Left ventricle myocardium superior (tissue), 1 donor: ENCODE measurements at places on chromosomes 13 and 19. TPM values are rescaled to one million over a fixed set of nuclear protein-coding genes. Genes with fewer than 3 reads are reported as not detected.

The RASGRP4 gene
- total RNA-seq, result 1.2 TPM

- no peak for DNase-seq
Observed at GRCh38 chr13:25192489-25192888, 20.4 kb upstream of the AMER2 start.

DNA sequence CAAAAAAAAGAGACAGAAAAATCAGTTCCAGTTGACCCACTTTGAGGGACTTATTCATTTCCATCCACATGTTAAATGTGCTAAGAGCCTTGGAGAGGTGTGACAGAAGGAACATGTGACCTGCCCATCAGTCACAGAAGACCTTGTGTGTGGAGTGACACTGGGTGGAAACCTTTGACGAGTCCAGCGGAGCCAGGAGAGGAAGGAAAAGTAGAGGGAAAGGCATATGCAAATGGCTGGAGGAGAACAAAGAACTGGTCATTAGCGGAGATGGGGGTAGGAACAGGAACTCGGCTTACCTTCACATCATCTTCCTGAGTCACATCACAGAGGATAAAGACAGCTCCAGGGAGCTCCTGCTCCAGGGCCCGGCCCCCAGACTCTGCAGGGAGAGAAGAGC is 2.3 kb downstream of the HSD17B14 start:
- no peak for DNase-seq

DNA sequence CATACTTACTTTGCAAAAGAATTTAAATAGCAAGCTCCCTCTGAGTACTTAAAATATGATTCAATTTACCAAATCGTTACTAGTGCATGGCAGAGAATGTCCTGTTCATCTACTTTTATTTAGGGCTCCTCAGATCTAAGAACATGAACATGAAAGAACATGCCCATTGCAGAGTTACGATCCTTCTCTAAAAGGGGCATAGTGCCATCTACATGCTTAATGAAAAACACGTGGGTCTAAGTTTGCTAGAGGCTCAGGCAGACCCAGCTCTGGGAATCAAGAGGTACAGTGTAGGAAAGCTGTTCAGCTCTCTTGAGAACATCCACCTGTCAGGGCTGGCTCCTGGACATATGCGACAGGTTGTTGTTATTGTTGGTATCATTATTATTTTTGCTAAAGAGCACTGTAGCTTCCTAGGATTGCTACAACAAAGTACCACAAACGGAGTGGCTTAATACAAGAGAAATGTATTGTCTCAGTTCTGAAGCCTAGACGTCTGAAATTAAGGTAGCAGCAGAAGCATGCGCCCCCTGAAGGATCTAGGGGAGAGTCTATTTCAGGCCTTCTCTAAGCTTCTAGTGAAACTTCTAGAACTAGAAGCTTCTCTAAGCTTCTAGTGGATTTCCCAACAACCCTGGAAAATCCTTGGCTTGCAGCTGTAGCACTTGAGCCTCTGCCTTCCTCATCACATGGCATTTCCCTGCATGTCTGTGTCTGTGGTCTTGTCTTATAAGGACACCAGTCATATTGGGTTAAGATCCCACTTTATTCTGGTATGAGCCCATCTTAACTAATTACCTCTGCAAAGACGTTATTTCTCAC is 133.9 kb downstream of the DCT start:
- DNase-seq, result no peak

- peak; percentile 95 for DNase-seq
Observed at GRCh38 chr13:80342471-80343371, 1.8 kb upstream of the SPRY2 start.

GRCh38 chr19:35228177-35228930 is at the start of gene FAM187B:
Gene FAM187B (minus strand): TSS chr19:35228739. CDS start chr19:35228680, 59 bp downstream.
- DNase-seq, result no peak

The CCDC8 gene
- total RNA-seq, result 33.5 TPM

The WDR62 gene
- total RNA-seq, result 28.7 TPM

DNA sequence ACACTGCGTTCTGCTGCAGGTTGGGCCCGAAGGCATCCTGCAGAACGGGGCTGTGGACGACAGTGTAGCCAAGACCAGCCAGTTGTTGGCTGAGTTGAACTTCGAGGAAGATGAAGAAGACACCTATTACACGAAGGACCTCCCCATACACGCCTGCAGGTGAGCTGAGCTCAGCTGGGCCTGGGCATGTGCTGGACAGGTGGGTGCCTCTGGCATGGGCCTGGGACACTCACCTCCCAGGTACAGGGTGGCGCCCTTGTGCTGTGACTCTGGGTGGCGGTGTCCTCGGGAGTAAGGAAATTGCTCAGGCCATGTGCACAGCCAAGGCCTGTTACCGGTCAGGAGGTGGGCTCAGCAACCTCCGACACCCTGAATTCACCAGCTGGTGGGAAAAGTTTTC is 14.2 kb downstream of the UPF1 start:
- peak; percentile 17 for DNase-seq

The METTL21C gene
- total RNA-seq, result not detected

The ZNF460 gene
- 26.4 TPM for total RNA-seq

The ZNF44 gene
- total RNA-seq, result 9.5 TPM

The HRC gene
- total RNA-seq, result 868 TPM

GRCh38 chr13:99227909-99228688 is 27.4 kb downstream of the UBAC2 start:
- no peak for DNase-seq

The ATP8B3 gene
- 0.89 TPM for total RNA-seq
